ENCODE measurements at places on chromosomes 2 and 18.

GRCh38 chr18:1296237-1296636 lies 391.6 kb downstream of the ADCYAP1 start:
- DNase-seq: no peak

DNA sequence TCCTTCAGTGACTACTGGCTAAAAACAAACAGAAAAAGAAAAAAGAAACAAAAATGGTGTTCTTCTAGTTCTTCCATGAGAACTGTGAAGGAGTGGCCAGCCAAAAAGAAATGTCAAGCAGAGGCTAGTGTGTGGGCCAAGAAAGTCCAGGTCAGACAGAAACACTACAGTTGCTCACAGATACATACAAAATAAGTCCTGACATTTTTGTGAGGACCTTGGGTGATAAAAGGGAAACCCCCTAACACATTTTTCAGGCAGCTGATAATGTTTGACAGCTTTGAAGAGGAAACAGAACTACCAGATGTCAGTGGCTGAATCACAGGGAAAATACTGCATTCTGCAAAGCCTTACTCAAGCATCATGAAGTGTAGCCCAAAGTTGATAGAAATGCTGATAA lies 28.1 kb downstream of the ARHGAP25 start:
- no peak for DNase-seq

DNA sequence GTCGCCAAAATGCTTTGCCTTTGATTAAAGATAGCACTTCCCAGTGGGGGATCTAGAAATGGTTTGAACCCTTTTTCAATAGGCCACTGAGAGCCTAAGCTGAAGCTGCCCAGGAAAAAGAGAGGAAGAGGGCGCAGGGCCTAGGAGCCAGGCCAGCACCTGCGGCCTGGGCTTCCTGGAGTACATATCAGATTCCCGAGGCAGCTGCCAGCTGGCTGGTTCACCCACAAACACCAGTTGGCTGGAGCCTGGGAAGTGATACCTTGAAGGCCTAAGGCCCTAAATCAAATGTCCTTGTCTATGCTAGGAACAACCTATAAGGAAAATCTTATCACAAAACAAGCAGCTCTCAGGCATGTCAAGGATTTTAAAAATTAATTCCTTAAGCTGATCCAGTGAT lies 37.1 kb downstream of the ANKRD44 start:
- DNase-seq: no peak

GRCh38 chr2:37068686-37069085 lies 15.5 kb downstream of the HEATR5B start:
- DNase-seq: no peak

DNA sequence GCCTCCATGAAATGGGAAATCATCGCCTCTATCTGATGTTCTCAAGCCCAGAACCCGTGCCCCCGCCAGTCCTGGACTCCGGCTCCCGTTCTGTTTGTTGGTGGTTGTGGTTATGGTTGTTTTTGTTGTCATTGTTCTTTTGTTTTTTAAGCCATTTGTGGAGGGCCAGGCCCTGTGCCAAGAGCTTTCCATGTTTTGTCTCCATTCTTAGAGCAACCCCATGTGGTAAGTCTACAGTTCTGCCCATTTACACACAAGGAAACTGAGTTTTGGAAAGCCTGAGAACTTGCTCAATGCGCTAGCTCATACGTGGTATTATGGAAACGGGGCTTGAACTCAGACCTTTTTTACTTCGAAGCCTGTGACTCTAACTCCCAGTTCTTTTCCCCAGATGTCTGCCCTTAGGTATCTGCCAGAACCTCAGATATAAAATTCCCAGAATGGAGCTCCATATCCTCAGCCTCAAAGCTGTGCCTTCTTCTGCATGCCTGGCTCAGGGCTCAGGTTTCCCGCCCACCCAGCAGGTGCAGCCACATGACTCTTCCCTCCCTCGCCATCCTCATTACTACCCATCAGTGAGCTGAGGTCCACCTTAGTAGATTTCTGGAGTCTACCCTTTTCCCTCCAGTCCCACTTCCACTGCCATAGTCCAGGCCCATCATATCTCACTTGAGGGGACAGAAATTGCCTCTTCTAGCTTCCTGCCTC lies 194.1 kb downstream of the KLHL29 start:
- no peak for DNase-seq

DNA sequence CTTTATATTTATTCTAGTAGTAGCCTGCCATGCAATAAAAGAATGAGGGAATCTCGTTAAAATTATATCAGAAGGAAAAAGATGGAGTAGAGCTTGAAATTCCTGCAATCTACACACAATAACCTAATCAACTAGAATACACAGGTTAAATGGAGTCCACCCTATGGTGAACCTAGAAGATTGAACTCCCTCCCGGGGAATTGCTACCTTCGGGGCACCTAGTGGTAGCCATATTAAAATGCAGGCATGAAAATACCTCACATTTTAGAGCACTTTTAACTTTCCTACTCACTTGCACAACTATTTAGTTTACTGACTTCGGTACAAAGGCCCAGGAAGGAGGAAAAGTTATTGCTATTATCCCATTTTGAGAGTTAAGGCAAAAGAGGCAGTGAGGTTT lies 174.5 kb downstream of the SS18 start:
- no peak for DNase-seq

GRCh38 chr2:101718993-101719571 lies 21.6 kb downstream of the MAP4K4 start:
- peak; percentile 46 for DNase-seq

DNA sequence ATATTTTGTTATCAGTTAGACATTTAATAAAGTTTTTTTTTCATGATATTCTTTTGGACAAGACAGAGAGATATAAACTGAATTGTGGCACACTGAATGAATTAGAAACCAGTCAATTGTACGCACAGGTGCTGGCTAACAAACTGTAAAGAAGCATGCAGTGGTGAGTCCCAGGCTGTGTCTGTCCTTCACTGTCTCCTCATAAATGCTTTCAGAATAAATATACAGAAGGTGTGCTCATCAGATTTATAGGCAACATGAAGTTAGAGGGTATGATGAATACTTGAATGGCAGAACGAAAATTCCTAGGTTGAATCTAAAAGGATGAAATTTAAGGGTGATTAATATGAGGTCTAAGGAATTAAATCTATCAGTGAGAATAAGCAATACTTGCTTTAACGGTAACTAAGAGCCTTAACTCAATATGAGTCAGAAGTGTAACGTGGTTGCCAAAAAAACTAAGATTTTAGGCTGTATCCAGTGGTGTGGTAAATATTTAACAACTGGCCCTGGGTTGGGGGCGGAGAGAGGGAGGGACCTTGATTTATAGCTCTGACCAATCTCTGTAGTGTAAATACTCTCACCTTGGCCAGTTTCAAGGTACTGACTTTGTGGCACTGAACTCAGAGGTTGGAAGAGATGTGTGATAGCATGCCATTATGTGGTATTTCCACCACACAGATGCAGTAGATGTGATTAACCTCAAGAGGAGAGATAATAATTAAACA lies 41.9 kb upstream of the AAK1 start:
- peak; percentile 45 for DNase-seq

DNA sequence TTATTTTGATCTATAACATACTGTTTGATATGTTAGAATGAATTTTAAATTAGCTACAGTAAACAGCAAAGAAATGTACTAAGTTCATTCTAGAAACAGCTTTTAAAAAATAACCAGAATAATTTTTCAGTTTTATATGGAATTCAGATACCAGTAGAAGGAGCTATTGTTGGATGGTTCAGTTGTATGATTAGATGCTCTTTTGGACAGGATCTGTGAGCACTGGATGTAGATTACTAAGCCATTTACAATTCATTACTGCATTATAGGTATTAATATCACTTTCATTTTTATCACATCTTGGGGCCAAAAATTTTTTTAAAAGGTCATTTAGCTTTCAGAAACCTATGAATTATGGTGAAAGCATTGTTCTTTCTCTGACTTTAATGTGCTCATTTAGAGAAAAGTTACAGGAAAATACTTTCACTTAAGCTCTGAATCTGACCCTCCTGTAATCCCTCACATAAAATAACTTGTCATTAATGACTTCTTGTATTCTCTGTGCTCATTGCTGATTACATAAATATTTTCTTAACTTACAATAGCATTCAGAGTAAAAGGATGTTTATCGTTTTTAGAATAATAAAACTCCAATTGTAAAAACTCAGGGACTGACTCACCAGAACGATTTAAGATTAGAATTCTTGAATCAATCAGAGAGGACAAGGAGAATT lies 750.2 kb downstream of the SLC4A3 start:
- DNase-seq: no peak

DNA sequence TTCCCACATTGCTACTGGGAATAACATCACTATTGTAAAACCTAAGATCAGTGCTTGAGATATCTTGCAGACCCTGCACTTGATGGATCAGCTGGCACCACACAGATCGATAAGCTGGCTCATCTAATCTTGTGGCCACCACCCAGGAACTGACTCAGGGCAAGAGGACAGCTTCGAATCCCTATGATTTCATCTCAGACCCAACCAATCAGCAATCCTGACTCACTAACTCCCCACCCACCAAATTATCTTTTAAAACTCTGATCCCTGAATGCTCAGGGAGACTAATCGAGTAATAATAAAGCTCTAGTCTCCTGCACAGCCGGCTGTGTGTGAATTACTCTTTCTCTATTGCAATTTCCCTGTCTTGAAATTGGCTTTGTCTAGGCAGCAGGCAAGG lies 11.3 kb upstream of the TEX44 start:
- DNase-seq: no peak

- DNase-seq: peak; percentile 49
These were observed 22.9 kb upstream of the SSB start for GRCh38 chr2:169775765-169776164.

DNA sequence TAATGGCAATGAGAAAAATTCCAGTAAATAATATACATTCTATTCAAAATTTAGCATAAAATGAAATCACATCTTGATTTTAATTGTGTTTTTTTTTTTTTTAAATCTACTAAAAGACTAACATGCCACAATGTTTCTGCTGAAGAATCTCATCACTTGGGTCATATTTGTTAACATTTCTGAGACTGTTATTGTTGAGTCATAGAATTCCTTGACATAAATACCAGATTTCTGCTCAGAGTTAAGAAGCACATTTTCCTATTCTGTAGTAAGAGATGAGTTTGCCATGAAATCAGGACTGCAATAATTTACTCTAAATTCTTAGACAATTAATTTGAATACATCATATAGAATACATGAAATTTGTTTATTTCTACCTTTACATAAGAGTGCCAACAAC lies 154.9 kb upstream of the KYNU start:
- DNase-seq: peak; percentile 77

DNA sequence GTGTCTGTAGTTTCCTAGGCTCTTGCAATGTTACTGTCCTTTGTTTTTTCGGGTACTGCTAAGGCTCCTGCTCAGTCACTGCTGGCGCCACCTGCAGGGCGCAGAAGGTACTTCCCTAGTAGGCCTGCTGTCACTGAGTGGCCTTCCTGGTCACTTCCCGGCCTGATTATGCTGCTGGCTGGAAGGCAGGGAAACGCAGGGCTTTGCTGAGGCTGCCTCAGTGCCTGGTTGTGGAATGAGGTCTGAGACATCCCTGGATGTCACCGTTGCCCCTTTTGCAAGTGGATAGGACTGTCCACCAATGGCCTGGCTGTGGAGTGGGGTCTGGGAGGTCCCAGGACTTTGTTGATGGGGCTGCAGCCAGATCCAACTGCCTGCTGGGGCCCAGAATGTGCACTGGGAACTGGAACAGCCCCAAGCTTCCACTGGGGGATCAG lies 13.1 kb downstream of the DAW1 start:
- peak; percentile 55 for DNase-seq

DNA sequence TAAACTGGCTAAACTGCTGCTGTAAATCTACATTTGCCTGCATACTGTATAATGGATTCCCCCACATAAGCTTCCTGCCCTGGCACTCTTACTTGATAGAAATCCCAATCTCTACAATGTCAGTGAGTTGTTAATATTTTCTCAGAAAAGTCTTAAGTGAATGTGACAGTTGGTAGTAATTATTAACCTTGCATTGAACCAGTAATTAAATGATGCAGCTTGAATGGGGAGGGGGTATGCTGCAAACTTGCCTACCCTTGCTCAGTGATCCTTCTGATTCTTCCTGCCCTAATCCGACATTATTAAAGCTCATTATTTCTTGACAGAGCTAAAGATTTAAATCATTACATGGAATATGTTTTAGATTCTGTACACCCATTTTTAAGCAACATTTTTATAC lies 119.0 kb upstream of the CDH7 start:
- no peak for DNase-seq

DNA sequence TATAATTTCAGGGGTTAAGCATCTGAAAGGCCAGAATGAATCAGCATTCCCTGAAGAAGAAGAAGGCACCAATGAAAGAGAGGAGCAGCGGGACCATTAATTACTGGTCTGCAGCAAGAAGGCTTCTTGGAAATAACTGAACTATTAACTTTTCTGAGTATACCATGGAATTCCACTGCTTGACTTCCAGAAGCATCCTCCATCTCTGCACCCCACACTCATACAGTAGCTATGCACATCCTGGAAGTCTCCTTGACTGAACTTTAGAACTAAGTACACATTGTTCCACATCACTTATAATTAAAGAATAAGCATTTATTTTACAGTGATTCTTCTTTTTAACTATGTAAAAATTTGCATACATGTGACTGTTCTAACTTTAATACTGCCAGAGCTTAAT lies 131.5 kb downstream of the PPP1R1C start:
- DNase-seq: no peak

- no peak for DNase-seq
These were observed 1.4 kb downstream of the SMC6 start for GRCh38 chr2:17752246-17752645.

DNA sequence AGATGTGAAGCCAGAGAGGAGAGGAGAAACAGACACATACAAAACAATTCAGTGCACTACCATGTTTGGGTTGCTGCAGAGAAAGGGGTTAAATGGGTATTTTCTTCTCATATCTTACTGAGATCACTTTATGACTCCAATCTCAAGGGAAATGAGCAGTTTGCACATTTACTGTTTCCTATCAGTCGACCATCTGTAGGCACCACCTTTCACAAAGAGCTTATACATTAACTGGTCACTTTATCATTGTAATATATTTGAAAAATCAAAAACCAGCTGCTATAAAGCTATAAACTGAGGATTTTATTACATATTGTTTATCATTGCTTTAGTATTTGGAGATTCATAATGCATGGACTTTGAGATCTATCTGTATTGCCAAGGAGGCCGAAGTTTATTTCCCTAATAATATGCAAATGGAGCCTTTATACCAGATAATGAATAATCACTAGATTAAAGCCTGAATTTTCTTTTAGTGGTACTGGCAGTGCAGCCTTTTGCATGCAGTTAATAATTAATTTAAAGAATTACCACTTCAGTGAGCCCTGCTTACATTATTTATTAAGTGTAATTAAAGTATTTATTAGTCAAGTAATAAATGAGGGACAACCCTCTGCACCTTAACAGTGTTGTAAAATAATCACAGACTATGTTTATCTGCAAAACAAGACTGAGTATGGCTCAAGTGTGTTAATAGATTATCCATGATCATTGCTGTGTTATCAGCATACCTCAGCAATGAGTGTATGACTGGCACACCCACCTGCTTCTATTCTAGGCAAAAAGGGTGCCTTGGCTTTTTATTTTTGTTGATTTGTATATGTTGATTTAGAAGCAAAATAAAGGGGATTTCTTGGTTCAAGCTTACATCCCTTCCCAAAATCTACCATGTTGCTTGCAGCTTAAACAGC lies 167.7 kb upstream of the SLC14A2 start:
- DNase-seq: no peak
